Cortex of kidney (tissue), 1 donor: ENCODE measurements at places on chromosomes 4 and X.

DNA sequence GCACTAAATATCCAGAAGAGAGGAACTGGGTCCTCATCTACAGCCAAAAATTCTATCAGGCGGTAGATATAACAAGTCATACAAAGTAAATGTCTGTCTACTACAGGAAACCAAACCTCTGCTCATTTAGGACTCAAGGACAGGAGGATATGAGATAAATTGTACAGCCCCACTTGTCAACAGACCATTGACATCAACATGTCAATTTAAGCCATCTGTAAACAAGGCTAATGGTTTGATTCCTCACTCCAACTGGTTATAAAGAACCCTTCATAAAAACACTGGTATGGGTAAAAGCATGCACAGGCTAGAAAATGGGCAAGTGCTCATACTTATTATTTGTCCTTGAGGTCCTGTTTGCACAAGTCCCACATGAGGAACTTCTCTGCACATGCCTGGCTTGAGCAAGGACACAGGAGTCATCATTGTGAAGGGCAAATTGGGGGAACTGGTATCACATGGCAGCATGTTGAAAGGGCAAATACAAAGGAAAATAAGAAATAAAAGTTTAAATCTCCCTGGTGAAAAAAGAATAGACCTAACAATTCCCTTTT is 13.2 kb downstream of the RTL8B start:
- DNase-seq: no peak

DNA sequence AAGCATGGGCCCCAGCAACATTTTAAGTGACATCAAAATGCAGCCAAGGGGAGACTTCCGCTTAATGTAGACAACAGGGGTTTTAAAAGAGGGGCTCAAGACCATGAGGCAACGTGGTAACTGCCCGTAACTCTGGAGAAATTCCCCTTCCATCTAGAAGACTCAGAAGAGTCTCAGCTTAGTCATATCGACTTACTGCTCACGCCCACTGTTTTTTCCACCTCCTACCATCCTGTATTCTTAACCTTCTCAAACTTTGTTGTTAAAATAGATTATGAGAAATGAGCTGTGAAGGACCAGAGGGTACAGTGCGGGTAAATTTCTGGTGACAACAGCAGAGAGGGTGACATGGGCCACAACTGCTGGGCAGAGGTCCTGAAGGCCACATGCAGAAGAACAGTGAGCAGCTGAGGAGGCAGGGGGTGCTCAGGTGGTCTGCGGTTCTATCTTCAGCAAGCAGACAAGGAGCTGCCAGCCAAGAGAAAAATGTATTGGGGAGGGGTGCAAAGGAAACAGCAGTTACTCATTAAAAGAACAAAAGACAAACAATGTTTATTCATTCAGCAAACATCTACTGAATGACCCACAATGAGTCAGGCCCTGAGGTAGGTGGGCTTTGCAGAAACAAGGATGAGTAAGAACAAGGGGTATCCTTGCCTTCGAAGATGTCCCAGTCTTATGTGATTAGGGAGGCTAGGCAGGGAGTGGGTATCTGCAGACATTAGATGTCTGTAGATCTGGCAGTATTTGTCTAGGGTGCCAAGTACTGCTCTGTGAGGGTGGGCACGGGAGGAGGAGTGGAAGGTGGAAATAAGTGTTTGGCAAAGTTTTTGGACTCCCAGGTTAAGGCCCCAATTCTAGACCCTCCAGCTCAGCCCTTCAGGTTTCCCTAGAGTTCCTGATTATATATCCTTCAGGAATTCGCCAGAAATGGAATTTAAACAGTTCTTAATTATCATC is 175.3 kb downstream of the TSPAN5 start:
- DNase-seq: no peak

DNA sequence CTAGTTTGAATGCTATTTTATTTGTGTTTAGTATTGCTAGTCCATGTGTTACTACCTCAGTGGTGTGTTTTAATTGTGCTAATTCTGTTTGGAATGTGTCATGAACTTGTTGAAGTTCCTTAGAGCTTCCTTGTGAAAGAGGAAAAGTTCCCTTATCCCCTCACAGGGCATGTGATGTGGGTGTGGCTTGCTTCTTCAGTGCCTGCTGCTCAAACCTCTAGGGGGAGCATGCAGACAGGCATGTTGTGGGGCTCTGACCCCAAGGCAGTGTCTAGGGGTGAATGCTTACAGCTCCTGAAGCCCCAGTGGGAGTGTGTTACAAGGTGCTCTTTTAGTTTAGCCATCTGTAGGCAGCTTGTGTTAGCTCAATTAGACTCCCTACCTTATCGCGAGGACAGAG is 86.5 kb downstream of the MAGED4 start:
- DNase-seq: peak; percentile 5

GRCh38 chr4:173091362-173091761 is 77.2 kb upstream of the GALNT7 start:
- DNase-seq: no peak

GRCh38 chr4:84379917-84380641 is 119.0 kb downstream of the NKX6-1 start:
- DNase-seq: no peak

DNA sequence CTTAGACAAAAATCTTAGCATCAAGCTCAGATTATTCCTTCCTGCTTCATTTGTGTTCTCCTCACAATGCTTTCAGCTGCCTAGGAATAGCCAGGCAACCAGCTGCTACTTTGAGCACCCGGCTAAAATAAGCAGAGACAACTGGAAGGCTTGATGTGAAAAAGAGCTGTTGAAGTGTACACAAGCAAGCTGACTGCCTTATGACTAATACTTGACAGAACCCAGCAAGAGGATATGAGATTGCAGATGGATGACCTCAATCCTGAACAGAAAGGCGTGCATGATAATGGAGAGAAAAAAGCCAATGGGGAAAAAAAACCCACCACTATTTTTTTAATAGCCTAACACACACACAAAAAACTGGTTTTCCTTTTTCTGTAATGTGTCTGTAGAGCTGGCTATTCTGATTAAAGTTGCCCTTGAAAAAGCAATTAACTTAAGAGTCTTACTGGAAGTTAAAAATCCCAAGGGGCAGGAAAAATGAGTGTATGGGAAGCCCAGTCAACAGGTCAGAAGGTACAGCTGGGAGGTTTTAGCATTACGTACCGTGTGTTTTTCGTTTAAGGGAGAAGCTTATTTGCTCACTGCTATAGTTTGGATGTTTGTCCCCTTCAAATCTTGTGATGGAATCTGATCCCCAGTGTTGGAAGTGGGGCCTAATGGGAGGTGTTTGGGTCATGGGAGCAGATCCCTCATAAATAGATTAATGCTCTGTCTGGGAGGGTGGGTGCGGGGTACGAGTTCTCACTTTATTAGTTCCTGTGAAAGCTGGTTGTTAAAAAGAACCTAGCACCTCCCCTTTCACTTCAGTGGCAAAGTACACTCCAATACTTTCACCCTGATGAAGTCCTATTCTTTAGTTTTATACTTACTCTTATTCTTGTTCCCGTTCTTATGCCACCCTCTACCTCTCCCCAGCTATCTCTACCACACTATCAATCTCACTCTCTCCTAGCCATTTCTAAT is 37.1 kb upstream of the HERC6 start:
- no peak for DNase-seq

- no peak for DNase-seq
These were observed 117.9 kb downstream of the COX18 start for GRCh38 chr4:72951628-72952027.

DNA sequence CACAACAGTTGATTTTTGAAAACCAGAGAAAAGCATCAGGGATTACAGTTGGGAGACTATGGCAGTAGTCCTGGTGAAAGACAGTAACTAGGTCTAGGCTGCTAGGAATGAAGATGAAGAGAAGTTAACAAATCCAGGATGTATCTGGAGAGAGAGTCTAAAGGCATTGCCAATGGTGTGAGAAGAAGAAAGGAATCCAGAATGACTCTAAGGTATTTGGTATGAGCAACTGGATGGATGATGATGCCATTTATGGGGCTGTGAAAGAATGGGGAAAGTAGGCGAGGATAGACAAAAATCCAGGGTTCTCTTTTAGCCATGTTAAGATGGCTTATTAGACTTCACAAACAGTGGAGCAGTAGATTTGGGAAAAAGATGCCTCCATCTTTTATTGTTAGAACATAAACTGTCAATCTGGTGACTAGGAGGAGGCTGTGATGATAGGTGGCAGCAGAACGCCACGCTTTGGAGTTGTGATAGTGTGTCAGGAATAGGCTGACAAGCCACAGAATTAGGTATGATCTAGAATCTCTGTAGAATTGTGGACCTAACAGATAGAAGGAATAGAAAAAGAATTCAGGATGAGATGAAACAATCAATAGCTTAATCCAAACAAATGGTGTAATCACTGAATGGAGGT is 27.3 kb upstream of the JADE1 start:
- DNase-seq: no peak

- DNase-seq: no peak
These were observed 330.9 kb upstream of the PPP1R2C start for GRCh38 chrX:43108828-43109227.

DNA sequence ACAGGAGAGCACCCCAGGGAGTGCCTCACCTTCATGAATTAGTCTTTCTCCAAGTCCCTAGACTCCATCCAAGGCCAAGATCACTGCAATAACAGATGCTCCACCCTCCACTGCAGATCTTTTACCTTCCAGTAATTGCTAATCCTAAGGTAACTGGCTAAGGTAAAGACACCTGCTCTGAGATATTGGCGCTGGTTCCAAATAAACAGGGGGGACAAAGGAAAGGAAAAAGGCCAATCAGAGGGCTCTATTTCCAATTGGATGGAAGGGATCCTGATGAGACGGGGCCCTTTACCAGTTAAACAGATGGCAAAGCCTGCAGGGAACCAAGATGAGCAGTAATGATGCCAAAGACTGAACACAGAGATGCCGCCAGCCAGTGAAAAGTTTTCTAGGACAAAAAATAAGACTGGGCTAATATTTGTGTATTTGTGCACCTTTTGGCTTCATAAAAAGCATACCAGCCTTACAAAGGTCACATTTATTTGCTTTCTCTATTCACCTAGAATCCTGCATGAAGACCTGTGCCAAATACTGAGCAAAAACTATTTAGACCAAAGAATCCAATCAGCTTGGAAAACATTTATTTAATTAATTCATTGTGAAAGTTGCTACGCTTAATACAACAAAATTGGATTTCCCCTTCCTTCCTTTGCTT is 148.5 kb downstream of the PPP3CA start:
- DNase-seq: no peak

- DNase-seq: no peak
These were observed 82.0 kb upstream of the PSAPL1 start for GRCh38 chr4:7516773-7517144.

- no peak for DNase-seq
These were observed 426.3 kb upstream of the FAM241A start for GRCh38 chr4:111718763-111719559.
